NCI-H82 (cell line): ENCODE measurements at places on chromosomes 3 and 15.

DNA sequence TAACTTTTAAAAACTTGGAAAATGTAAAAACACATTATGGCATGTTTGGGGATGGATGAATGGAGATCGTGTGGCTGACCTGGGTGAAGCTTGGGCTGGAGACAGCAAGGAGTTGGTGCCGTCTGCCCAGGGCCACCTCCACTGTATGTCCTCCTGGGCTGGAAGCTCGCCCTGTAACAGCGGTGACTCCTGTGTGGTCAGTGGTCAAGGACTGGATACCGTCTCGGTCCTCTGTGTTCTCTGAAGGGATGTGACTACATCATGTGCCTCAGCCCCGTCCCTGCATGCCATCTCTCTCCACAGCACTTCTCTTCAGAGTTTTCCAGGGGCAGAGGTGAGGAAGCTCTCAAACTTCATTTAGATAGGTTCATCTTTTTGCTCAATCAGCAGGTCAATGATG is 9.5 kb downstream of the LIMD1 start:
- no peak for DNase-seq

GRCh38 chr15:92569778-92570177 is 85.8 kb downstream of the FAM174B start:
- no peak for DNase-seq

GRCh38 chr3:100366424-100366823 is 31.9 kb downstream of the NIT2 start:
- DNase-seq, result no peak

- no peak for DNase-seq
Measured at GRCh38 chr3:188007897-188008296, 146.1 kb upstream of the LPP start.

DNA sequence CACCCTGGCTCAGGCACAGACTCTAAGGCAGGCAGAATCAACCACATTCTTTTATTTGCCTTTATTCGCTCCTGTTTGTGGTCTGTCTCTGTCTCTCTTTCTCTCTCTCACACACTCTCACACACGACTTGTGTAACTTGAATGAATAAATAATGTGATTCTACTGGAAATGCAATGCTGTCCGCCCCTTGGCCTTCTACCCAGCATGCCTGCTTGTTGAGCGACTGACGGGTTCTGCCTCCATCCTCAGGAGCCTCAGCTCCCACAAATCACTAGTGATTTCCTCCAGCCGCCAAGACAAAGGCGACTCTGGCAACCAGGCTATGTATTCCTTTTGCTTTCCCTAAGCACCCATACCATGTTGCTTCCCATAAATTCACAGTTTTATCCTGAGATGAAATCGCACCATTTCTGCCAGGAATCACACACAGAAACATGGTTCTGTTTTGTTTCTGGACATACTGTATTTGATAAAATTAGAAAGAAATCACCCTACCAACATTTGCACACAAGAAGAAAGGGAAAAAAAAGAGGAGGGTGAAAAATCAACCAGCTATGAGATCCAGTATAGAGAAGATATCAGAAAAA is 460.8 kb downstream of the MAGI1 start:
- no peak for DNase-seq

DNA sequence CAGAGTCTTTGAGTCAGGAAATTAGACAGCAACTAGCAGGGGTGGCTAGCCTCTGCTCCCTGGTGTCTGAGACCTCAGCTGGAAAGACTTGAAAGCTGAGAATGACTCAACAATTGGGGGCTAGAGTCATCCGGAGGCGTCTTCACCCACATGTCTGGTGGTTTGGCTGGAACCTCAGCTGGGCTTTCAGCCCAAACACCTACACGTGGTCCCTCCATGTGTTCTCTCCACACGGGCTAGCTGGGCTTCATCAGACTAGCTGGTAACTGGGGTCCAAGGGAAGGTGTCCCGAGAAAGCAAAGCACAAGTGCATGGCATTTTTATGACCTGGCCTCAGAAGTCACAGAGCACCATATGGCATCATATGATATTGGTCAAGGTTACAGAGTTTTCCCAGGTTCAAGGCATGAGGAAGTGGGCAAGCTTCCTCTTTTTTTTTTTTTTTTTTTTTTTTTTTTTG is 19.9 kb upstream of the ABHD2 start:
- no peak for DNase-seq

DNA sequence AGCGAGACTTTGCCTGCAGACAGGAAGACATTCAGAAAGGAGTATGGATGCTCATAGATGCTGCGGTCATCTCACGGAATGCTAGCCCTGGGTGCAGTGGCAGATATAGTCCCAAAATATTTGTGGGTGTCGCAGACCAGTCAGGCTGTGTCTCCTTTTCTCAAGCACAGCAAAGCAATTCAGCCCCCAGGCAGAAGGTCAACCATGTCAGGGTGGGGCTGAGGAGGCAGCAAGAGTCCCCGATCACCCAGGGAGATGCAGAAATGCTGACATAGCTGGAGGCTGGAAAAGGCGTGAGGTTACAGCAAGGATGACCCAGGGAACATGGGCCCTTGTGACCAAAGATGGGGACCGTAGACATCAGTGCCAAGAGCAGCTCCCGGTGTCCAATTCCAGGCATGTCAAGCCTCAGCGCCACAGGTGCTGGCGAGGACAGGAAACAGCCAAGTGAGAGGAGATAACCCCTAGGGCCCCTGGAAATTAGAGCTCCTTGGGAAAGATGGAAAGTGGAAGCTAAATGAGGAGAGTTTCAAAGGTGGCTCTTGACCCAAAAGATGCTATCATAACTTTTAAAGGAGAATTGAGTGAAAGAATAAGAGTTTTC is 81.2 kb upstream of the ABHD17C start:
- no peak for DNase-seq

DNA sequence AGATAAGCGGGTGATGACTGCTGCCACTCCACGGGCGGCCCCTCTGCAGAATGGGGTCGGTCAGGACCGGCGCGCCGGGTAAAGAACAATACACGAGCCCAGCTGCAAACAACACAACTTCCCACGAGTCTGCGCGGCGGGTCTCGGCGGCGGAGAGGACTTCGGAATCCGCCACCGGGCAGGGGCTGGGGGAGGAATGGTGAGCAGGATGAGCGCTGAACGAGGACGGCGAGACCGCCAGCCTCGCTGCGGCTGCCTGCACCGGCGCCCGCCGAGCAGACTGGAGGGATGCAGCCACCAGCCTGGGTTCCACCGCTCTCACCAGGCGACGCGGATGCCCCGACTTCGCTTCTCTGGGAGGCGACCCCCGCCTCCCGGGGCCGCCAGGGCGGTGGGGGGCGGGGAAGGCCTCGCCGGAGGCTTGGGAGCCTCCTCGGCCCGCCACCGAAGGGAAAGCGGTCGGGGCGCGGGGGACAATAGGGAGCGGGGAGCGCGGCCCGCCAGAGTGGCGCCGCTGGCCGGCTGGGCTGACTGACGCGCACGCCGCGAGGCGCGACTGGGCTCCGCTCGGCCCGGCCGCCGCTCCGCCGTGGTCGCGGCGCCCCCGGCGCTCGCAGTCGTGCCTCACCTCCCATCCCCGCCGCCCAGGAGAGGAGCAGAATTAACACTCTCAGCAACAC is 515 bp downstream of the ADAM10 start:
- peak; percentile 63 for DNase-seq

GRCh38 chr3:123089611-123090331 is 22.9 kb downstream of the PDIA5 start:
- DNase-seq, result no peak

DNA sequence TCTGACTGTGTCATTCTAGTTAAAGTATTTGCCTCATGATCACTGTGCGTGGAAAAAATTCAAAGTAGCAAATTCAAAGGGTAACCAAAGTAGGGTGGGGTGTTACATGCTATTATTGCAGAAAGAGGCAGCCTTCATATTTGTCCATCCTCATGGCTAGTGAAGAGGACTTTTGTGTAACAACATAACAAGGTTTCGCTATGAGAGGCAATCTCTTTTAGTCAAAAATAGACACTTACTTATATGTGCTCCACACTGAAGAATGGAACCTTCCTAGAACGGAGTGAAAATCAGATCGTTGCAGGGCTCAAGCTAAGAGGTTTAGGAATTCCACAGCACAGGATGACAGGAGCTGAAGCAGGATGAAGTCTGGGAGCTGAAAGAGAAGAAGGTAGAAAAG is 345.1 kb upstream of the CBLB start:
- DNase-seq, result no peak

DNA sequence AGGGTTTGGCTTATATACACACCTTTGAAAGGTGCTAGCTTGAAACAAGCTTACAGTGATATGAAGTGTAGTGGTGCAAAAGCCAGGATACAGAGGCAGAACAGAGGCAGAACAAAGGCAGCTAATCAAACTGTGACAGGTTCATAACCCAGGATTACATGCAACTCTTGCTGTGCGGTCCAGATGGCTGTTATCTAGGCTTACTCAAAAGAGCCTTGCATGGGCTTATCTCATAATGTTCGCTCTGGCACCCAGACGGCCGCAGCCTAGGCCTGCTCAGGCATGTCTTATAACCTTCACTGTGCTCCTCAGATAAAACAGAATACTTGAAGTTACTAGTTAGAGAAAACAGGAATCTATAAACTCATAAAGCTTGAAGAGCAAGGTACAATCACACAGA is 22.8 kb upstream of the NOX5 start:
- peak; percentile 98 for DNase-seq

- DNase-seq, result no peak
Measured at GRCh38 chr3:158563076-158563475, 7.9 kb upstream of the MLF1 start.

DNA sequence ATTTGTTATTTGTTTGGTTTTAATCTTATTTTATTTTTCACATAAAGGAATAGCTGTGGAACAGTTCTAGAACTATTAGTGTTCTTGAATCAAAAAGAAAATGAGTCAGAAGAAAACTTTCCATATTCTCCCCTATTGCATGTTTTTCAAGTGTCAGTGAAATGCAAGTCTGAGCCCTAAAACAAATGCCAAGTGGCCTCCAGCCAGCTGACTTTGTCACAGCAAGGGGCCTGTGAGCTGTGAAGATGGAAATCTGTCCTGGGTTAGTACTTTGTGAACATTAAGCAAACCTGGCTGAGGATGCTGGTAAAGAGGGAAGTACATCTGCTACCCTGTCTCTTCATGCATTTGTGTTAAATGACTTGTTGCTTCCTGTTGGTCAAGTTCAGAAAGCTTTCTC is 14.2 kb downstream of the LRRC49 start:
- DNase-seq, result no peak

GRCh38 chr3:55668359-55668758 is 181.3 kb upstream of the WNT5A start:
- DNase-seq, result no peak

DNA sequence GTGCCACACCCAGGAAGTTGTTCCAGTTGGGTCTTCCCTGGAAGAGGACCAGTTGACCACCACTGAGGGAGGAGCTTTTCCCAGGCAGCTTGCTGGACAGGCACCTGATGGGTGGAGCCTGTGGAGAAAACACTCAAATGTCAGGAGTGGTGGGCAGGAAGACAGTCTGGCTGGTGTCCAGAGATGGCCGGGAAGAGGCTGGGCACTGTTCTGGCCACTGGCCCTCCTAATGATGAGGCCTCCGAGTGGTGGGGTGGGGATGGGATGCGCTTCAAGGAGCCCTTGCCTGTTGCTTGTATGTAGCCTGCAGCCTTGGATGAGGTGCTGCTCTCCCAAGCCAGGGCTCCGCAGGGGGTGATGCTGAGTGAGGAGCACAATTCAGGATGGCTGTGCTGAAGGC is 12.3 kb downstream of the PLEKHO2 start:
- DNase-seq, result no peak

DNA sequence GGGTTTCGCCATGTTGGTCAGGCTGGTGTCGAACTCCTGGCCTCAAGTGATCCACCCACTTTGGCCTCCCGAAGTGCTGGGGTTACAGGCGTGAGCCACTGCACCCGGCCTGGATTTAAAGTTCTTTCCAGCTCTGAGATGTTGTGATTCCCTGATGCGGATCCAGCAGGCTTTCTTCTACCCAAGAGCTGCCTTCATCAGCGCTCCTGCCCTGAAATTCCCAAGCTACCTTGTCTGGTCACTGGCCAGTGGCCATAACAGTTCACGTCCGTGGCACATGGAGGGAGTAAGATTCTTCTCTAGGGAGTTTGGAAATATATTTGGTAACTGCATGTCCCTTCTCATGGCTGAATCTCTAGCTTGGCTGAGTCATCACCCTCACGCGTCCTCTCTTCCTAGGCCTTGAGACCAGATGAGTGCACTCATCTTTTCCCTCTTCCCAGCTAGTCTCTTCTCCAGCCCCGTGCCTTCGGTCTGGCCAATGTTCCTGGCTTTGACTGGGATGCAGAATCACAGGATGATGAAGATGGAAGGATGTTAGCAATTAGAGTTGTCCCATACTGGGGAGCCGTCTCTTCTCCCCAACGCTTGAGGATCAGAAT is 29.8 kb upstream of the APOD start:
- DNase-seq, result no peak

GRCh38 chr3:3603351-3603750 is 195.9 kb upstream of the LRRN1 start:
- no peak for DNase-seq

- DNase-seq, result no peak
Measured at GRCh38 chr15:63939531-63940130, 105.9 kb upstream of the HERC1 start.

GRCh38 chr3:50146316-50146901 is 8.7 kb upstream of the SEMA3F start:
- DNase-seq, result peak; percentile 97

DNA sequence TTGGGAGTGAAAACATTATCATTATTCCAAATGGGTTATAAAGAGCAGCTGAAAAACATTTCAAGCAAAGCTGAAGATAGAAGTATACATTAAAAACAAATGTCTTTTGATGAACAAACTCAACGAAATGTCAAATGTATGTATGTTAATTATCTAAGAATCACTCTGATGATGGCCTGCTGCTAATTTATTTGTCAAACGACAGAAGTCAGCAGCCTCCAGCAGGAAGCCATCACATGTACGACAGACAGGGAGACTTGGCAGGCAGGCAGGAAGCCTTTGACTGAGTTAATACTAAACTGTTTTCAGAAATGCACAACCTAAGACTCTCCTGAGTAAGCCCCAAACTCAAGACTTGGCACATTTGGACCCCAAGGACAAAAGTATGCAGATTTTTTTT is 491.1 kb downstream of the ZNF385D start:
- DNase-seq, result no peak

- DNase-seq, result no peak
Measured at GRCh38 chr3:34248352-34248751, 449.9 kb downstream of the PDCD6IP start.

- no peak for DNase-seq
Measured at GRCh38 chr15:36947035-36947719, 153.2 kb downstream of the MEIS2 start.

GRCh38 chr3:169929830-169930519 is 18.6 kb downstream of the SAMD7 start:
- no peak for DNase-seq

DNA sequence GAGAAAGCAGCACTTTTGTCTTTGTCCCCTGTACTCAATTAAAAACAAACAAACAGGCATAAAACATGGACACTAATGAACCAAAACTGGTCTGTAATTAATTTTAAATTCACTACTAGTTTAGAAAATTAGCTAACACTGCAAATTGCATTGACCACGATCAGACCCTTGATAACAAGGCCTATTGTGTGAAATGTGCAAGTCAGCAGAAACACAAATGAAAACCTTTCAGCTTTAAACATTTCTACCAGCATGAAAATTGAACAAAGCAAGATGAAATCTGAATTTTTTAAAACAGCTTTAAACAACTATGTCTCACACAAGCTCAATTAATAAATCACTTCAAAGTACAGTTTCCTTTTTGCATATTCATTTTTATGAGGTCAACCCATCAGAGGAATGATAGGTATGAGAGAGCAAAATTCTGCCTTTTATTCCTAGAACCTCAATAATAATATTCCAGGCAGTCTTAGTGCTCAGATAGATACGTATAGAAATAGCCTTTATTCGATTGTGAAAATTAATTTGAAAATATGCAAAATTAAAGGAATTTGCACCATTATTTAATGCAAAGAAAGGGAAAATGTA is 27.0 kb upstream of the CHMP2B start:
- no peak for DNase-seq
